Activated naive CD4-positive, alpha-beta T cell (primary cell): ENCODE measurements at places on chromosomes 2 and 18.

DNA sequence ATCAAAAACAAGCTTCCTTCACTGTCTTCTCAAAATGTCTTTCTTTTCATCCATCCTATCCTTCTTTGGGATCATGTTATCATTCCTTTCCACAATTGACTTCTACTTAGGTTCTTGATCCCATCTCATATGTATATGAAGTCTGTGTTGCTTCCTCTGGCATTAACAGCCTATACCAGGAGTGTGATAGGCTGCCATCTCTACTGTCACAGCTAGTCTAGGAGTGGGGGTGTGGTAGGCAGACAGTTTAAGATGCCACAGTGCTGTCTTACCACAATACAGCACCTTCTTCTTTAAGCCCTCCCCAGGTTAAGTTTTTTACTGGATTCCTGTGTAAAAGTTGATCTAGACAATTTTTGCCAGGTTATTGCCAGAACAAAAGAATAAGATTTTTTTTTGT is 3.7 kb upstream of the HTR2B start:
- DNase-seq: no peak

- no peak for DNase-seq
These were observed 18.2 kb downstream of the AFTPH start for GRCh38 chr2:64542071-64543007.

DNA sequence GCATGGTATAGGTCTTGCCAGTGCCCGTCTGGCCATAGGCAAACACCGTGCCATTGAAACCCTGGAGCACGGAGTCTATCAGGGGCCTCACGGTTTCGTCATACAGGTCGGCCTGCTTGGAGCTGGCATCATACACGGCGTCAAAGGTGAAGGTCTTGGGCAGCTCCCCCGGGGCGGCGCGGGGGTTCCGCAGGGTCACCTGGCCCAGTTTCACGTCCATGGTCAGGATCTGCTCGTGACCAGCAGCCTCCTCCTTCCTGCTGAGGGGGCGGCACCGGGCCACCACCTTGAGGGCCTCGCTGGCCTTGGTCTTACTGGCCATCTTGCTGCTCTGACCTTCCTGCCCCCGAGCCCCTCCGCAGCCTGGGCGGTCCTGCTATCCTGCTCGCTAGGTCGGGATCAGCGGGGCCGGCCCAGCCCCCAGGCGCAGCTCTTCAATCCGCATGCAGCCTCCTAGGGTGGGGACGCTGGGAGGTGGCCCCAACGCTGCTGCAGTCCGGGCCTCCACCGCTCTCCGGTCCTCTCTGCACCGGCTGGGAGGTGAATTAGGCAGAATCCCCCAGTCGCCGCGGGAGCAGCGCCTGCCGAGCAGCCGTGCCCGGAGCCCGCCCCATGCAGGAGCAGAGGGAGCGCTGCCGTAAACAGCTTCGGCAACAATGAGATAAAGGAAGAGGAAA is 563 bp downstream of the KIF3C start:
- DNase-seq: no peak

- DNase-seq: no peak
These were observed 3.5 kb upstream of the IL1B start for GRCh38 chr2:112840068-112840445.

GRCh38 chr2:210536973-210537650 is 19.3 kb upstream of the CPS1 start:
- no peak for DNase-seq

GRCh38 chr2:118048401-118048800 is 34.5 kb upstream of the CCDC93 start:
- no peak for DNase-seq

- DNase-seq: no peak
These were observed 629.7 kb upstream of the SETBP1 start for GRCh38 chr18:44051026-44051425.

DNA sequence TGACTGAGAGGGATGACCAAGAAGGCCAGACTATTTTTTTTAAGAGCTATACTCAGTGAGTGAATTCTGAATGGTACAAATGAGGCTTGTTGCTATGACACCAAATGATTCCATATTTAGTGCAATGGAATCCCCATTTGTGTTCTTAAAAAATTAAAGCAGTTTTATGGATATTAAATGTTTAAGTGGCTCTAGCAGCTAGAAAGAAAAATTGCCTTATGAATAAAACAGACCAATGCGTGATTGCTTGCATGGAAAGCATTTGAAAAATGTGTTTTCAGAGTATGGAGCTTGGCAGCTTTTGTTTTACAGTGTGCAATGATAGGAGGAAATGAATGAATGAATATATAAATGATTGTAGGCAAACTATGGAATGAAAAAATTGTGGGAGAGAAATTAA is 238.8 kb upstream of the DPP10 start:
- DNase-seq: no peak

- DNase-seq: no peak
These were observed 443.6 kb downstream of the NBAS start for GRCh38 chr2:15117409-15118050.

DNA sequence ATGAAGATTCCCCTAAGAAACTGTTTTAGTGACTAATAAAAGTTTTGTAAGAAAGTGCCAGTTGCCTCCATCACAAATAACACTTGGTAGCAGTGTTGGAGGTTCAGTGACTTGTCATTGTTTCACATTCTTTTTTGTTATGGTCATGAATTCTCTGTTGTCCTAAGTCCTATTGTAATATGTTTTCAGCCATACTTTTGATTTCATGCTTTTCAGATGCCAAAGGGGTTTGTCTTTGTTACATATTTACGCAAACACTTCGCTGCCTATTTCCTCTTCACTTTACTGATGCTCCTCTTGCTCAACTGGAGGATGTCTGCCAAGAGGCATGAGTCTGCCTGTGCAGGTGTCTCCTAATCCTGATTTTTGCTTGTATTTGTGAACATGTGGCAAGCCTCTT is 66.6 kb downstream of the PHLPP1 start:
- no peak for DNase-seq

GRCh38 chr2:136901732-136902131 is 136.4 kb downstream of the THSD7B start:
- no peak for DNase-seq
